ENCODE measurements at places on chromosomes 2 and 18. TPM values are rescaled to one million over a fixed set of nuclear protein-coding genes. Genes with fewer than 3 reads are reported as not detected.

GRCh38 chr2:227310756-227311110, 14.3 kb upstream of the MFF start:
- no peak for DNase-seq

Gene HOXD9
- not detected for polyA plus RNA-seq

Gene FSHR
- not detected for polyA plus RNA-seq

GRCh38 chr18:47519277-47519676, 267.8 kb upstream of the SKOR2 start:
- no peak for DNase-seq

DNA sequence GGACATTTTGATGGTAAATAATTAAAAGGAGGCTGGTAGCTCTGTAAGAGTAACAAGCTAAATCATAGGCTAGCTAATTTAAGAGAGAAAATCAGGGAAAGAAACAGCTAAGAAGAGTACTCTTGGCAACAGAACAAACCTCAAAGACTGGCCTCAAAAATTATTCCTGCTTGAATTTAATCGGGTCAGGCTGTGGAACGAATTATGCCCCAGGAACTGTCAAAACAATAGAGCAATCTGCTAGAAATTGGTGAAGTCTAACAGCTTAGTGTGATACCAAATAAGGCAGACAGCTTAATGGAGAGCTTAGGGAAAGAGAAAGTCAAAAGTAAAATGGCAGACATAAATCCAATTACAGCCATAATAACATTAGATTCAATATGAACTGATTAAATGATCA, 215.7 kb downstream of the MREG start:
- no peak for DNase-seq

GRCh38 chr2:186059096-186059495, 320.5 kb downstream of the FSIP2 start:
- DNase-seq = no peak

Measured in CD14-positive monocyte (primary cell).